ENCODE measurements at places on chromosomes 16 and 17.

- no peak for DNase-seq
Measured at GRCh38 chr16:9372934-9373890, 281.8 kb downstream of the HAPSTR1 start.

DNA sequence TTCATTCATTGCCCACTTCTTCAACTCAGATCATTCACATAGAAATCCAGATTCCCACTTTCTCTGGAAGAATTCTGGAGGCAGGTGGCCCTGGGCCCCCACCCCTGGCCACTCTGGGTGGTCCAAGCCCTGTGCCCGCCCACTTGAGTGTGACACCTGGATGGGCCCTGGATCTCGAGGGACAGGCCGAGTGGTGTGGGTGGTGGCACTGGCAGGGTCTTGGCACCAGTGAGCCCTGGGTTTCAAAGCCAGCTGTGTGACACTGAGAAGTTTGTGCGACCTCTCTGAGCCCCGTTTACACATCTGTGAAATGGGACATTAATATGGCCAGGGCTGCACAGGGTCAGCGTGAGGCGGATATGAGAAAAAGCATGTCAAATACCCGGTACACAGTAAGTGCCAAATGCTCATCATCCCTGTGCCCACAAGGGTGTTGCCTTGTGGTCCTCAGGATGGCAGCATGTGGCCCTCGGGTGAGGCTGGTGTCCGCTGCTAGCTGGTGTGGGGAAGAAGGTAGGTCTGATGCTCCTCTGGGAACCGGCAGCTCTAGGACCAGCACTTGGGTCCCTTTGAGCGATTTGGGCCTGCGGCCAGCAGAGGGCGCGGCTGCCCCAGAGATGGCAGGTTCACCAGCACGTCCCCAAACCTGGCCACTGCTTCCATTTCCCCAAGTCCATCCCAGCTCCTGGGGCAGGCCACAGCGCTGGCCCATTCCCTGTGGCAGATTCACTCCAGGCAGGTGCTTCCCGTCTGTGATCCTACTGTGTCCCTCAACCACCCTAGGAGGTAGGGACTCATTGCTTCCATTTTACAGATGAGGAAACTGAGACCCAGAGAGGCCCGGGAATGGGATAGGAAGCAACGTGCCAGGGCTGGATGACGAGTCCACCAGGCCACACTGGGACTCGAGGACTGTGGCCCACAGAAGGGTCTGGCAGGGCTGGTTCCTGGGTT, 3.6 kb downstream of the OSGIN1 start:
- DNase-seq = peak; percentile 84

DNA sequence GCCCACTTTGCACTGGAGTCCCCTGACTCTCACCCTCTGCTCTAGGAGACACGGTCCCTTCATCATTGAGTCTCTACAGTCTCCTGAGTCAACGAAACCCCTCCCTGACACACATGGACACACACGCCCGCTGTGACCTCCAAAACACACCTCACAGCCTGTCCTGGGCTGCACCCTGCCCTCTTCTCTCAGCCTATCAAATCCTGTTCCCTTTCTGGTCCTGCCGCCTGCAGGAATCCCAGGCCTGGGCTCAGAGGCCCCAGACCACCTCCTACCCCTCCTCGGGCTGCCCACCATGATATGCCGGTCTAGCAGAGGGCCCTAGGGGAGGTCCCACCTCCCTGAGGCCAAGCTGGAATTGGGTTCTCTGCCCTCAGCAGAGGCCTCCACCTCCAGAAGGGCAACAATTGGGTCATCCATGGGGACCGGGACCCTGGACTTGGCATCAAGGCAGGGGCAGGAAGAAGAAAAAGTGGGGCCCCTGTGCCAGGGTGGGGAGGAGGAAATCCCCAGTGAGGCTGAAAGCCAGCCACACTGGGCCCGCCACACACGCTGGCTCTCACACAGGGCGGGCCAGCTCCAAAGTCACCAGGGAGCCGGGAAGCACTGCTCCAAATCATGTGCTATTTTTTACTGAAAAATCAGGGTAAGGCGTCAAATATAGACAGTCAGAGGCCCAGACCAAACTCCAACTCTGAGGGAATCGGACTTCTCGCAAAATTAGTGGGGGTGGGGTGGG, 3.4 kb downstream of the PPP1R9B start:
- DNase-seq = peak; percentile 56

GRCh38 chr17:61312406-61313295, 87.0 kb upstream of the TBX2 start:
- no peak for DNase-seq

- DNase-seq = peak; percentile 39
Measured at GRCh38 chr16:75288596-75289120, 37.2 kb upstream of the BCAR1 start.

Data from GM12865 (cell line).